NB4 (cell line): ENCODE measurements at places on chromosomes 1 and 21.
A peak's percentile ranks its signal among the peaks of the same experiment; 100 is the strongest.

DNA sequence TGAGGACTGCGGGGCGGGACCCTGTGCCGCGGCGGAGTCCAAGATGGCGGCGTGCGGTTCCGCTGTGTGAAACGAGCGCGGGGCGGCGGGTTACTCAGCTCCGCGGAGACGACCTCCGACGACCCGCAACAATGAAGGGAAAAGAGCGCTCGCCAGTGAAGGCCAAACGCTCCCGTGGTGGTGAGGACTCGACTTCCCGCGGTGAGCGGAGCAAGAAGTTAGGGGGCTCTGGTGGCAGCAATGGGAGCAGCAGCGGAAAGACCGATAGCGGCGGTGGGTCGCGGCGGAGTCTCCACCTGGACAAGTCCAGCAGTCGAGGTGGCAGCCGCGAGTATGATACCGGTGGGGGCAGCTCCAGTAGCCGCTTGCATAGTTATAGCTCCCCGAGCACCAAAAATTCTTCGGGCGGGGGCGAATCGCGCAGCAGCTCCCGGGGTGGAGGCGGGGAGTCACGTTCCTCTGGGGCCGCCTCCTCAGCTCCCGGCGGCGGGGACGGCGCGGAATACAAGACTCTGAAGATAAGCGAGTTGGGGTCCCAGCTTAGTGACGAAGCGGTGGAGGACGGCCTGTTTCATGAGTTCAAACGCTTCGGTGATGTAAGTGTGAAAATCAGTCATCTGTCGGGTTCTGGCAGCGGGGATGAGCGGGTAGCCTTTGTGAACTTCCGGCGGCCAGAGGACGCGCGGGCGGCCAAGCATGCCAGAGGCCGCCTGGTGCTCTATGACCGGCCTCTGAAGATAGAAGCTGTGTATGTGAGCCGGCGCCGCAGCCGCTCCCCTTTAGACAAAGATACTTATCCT is 430 bp downstream of the RBM15 start:
- DNase-seq: peak; percentile 60

DNA sequence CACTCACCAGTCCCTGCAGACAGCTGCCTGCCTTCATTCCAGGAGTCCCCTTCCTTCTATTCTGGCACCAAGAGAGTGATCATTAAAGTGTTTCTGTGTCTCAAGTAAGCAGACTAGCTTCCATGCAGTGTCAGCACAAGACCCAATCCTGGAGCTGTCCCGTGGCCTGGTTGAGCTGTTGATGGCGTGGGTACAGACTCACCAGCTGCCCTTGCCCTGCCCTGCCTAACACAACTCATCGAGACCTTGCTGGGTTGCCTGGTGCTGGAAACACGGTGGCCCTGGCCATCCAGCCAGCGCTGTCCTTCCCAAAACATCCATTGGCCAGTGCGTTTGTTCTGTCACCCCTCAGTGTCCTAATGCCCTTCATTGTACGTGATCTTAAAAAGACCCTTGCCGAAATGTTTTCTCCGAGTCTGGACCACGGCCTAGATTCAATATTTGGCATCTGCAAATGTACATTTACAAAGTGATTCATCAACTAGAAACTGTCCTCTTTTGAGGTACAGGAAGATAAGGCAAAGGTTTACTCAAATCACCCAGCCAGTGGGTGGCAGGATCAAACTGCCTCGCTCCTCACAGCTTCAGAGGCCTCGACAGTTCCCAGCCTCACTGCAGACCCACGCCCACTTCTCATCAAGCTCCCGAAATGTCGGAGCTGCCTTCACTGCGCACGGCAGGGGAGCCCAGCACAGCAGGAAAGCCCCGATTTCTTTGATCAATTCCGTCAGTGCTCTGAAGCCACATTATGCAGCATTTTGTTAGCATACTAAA is 494.2 kb downstream of the KIF26B start:
- DNase-seq: no peak

GRCh38 chr1:206685334-206685768 is 646 bp downstream of the MAPKAPK2 start:
- peak; percentile 67 for DNase-seq

GRCh38 chr1:10519016-10519417 is 44.3 kb downstream of the PEX14 start:
- DNase-seq: no peak

- peak; percentile 33 for DNase-seq
These were observed 1.6 kb downstream of the COL11A1 start for GRCh38 chr1:103106426-103107341.

DNA sequence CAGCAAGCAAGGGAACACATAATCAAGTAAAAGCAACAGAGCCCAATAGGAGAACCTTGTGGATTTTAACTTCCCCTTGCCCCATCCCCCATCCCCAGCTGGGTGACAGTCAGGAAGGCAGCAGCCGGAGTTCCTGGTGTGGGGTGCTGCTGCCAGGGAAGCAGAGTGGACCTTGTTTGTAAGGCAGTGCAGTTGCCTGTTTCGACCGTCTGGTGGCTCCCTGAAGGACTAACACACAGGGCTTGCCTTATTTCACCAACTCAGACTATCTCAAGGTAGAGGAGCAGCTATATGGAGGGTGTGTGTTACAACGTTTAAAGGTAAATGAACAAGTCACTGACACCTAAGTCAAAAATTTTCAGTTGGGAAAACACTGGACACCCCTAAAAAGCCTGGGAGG is 6.6 kb downstream of the KRTAP10-8 start:
- peak; percentile 25 for DNase-seq

- DNase-seq: no peak
These were observed 659.4 kb upstream of the RGS18 start for GRCh38 chr1:191498825-191499224.

- no peak for DNase-seq
These were observed 99.6 kb upstream of the CDC42BPA start for GRCh38 chr1:227417756-227418480.

GRCh38 chr1:21653744-21654100 is 15.4 kb downstream of the RAP1GAP start:
- DNase-seq: no peak

GRCh38 chr21:41752231-41752681 is 14.6 kb downstream of the RIPK4 start:
- peak; percentile 32 for DNase-seq

DNA sequence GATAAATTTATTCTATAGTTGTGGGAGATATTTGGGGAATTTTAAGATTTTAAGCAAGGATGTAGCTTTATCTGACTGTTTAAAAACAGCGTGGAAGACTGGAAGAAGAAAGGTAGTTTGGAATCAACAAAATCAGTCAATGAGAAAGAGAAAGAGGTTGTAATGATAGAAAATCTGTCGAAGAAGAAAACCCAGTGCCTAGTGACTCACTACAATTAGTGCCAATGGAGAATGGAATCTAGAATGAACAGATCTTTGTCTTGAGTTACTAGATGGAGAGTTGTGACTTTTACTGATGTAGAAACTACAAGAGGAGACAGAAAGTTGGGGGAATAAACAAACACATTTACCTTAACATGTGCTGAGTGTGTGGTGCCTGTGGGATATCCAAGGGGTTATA is 577.8 kb upstream of the NR5A2 start:
- no peak for DNase-seq

- DNase-seq: no peak
These were observed 247.3 kb downstream of the SDCCAG8 start for GRCh38 chr1:243503155-243503554.

DNA sequence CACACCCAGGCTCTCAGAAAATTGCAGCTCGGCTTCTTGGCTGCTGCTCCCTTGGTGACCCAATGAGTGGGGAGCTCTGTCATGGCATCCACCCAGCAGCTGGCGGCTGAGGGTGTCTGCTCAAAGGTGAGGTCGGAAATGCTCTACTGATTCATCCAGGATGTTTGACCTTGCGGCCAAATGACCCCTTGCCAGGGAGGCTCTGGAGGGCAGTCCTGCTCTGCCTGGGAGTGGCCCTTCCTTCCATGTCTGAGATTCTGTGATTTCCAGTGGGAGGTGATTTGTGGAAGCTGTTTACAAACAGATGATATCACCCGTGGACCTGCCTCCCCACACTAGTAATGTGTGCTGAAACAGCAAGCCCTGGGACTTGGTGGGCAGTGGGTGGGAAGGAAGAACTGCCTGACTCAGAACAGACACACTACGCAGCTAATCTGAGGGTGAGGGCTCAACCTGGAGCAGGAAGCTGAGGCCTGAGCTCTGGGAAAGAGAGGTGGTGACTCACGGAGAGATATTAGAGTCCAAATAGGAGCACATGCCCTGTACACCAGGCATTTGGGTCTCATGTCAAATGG is 3.0 kb downstream of the CRCT1 start:
- no peak for DNase-seq

DNA sequence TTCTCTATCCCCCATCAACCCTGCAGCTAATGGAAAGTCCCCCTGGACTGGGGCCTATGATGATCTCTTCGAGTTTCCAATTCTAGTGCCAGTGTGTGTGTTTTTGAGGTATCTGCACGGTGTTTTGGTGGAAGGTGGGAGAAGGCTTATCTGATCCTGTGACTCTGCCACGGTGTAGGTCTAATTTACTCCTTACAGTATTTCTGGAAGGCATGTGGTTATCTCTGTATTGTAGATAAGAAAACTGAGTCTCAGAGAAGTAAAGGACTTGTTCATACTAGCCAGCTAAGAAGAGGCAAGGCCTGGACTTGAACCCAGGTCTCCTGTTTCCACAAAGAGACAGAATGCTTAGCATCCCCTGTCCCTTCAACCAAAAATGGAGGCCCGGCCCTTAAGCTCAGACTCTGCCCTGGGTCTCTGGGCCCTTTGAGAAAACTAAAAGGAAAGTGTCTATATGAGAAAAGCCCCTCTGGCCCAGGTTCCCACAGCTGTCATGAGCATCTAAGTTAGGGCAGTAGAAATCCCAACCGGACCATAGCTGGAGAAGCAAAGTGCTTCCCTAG is 20.3 kb downstream of the RIMS3 start:
- no peak for DNase-seq

DNA sequence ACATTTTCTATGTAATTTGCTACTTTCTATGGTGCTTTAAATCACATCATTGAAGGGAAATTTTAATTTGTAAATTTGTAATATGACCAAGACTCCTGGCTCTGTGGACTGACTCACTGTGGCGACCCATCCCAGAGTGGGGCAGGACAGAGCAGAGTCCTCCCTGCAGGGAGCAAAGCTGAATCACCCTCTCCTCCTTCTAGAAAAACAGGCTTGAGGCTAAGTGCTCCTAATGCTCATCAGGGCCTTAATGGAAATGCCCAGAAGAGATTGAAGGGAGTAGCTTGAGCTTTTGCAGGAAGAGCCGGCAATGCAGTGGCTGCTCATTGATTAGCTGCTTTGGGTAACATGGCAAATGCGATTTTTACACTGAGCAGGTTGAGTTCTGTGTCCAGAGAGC is 16.8 kb downstream of the S100A10 start:
- no peak for DNase-seq

DNA sequence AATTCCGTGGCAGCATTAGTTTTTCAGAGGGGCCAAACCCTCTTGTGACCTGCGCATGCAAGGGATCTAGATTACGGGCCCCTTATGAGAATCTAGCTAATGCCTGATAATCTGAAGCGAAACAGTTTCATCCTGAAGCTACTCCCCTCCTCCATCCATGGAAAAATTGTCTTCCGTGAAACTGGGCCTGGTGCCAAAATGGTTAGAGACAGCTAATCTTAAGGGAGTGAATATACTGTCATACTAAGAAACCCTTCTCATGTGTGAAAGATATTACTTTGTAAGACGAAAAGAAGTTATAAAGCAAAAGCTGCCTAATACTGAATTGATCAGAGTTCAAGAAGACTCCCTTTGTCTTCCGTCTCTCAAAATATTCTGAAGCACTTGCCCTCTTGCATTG is 166.3 kb downstream of the DUSP10 start:
- DNase-seq: no peak

DNA sequence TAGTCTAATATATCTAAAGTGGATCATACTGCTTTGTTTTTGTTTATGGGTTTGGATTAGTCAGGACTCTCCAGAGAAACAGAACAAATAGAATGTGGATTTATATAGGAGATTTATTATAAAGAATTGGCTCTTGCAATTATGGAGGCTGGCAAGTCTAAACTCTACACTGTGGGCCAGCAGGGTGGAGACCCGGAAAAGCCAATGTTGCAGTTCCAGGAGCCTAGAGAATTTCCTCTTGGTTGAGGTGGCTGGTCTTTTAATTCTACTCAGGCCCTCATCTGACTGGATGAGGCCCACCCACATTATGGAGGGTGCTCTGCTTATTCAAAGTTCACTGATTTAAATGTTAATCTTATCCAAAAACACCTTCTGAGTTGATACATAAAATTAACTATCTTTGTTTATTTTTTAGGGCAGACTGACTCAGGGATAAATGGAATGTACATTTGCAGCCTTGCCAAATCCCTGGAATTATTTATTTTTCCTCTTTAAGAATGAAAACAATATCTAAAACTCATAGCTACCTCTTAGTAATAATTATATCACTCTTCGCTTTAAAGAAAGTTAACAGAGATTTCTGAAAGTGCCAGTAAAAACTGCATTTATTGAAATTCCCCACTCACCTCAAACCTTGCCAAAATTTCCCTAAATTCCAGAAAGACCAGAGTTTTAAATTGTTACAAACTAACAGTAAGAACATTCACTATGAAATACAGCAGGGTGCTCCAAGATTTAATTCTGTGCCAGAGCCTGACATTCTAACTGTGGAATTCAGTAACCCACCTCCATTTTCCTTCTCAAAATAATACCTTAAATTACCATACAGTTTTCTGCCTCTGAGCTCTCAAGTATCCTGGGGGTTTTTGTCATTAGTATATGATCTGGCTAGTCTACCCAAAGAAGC is 36.6 kb upstream of the SSX2IP start:
- no peak for DNase-seq

GRCh38 chr1:219778793-219779369 is 149.5 kb downstream of the SLC30A10 start:
- DNase-seq: no peak

- DNase-seq: no peak
These were observed 36.6 kb upstream of the HSD3B1 start for GRCh38 chr1:119470377-119470776.

DNA sequence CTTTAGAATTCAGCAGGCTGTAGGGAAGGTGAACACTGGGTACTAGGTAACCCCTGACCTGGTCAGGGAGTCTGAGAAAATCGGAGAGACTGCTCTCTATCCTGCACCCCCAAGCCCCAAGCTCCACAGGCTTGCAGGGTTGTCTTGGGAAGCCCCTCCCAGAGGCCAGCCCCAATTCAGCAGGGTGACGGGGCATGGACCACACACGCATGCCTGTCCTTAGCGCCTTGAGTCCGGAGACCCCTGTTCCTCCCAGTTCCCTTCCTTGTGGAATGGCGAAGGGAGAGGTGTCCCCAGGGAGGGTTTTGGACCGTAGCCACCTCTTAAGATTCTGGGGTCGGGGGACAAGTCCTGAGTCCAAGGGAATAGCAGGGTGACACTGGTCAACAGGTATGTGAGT is 116.1 kb downstream of the HLCS start:
- no peak for DNase-seq

GRCh38 chr1:178330848-178331497 is 165.8 kb downstream of the CLEC20A start:
- DNase-seq: no peak
